Stimulated activated CD4-positive, alpha-beta T cell treated with anti-CD3 and anti-CD28 coated beads, TNF-alpha, amount 100 ng/mL, for 24 hours (primary cell): ENCODE measurements at places on chromosomes 3 and 15.

DNA sequence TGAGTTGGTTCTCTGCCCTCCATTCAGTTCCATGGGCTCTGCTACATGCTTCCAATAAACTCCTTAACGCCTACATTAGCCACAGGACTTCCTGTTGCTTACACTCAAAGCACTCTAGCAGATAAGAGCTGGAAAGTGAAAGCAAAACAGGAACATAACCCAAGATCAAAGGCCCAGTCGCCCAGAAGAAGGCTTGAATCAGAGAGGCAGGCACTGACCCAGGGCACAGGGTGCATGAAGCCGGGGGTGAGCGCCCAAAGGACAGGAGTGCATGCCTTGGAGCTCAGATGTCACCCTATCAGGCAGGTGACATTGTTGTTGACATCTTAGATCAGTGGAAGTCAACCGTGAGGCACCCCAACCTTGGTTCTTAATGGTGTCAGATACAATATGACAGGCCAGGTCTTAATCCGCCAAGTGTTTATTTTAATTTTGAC is 235.1 kb downstream of the UACA start:
- DNase-seq, result no peak

DNA sequence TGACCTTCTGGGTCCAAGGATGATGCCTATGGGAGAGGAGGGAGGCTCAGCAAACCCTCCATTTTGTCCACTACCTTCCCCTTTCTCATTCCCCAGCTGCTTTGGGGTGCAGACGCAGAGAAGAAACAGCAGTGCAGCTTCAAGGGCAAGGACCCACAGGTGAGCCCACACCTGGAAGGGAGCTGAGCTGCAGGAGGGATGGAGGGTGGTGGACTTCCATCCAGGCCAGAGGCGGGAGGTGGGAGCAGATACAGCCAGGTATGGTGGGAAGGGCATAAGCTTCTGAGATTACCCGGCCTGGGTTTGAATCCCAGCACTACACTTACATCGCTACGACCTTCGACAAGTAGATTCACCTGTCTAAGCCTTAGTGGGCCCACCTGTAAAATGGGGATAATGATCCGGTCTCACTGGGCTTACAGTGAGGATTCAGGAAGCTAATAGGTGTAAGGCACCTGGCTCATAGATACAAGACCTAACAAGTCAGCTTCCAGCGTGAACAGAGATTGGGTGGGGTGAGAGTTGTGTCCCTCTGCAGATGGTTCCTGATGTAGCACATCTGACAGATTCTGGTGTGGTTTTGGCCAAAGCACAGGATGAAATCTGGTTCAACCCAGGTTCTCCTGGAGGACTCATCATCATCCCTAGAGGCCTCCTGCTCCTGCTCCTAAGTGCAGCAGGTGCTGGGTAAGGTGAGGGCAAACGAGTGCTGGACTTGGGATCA is 15.9 kb downstream of the CIB1 start:
- no peak for DNase-seq

GRCh38 chr3:71791634-71792033 is 6.7 kb upstream of the PROK2 start:
- DNase-seq, result no peak

DNA sequence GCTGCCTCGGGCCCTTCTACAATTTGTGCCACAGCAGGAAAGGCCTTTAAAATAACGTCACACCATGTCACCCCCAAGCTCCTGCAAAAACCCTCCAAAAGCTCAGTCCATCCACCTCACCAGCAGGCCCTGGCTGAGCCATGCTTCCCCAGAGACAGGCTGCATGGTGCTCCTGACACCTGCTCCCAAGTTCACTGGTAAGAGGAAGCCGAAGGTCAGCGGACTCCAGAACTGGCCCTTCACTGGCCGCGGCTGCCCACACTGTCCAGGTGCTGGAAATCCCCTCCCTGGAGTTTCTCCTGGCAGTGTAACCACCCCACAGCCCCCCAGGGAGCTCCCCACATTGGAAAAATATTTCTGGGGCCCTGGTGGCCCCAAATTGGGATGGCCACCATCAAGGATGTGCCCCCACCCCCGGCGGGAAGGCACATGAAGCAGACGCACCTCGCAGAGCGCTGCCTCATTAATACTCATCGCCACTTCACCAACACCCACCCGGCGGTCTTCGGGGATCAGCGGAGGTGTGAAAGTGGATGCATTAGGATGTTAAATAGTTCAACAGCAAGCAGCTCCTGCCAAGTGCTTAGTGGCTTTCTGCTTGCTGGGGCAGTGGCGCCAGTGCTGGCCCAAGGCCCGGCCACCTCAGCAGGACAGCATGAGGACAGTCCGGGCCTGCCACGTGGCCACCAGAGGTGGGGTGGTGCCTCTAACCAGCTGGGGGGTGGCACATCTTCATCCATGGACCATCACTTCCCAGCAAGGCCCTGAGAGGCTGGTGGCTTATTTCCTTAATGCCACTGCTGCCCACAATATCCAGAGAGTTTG is 146.1 kb upstream of the IQSEC1 start:
- DNase-seq, result no peak

GRCh38 chr3:25665315-25666280 is 891 bp upstream of the TOP2B start:
- DNase-seq, result no peak

DNA sequence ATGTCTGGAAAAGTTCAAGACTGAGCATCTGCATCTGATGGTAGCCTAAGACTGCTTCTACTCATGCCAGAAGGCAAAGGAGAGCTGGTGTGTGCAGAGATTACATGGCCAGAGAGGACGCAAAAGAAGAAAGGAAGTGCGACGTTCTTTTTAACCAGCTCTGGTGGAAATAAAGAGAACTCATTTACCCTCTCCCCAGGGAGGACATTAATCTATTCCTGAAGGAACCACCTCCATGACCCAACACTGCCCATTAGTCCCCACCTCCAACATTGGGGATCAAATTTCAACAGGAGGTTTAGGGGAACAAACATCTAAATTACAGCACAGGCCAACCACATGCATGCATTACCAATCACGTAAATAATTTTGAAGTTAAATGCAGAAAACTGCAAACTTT is 1.5 kb upstream of the NCK1 start:
- DNase-seq, result no peak

DNA sequence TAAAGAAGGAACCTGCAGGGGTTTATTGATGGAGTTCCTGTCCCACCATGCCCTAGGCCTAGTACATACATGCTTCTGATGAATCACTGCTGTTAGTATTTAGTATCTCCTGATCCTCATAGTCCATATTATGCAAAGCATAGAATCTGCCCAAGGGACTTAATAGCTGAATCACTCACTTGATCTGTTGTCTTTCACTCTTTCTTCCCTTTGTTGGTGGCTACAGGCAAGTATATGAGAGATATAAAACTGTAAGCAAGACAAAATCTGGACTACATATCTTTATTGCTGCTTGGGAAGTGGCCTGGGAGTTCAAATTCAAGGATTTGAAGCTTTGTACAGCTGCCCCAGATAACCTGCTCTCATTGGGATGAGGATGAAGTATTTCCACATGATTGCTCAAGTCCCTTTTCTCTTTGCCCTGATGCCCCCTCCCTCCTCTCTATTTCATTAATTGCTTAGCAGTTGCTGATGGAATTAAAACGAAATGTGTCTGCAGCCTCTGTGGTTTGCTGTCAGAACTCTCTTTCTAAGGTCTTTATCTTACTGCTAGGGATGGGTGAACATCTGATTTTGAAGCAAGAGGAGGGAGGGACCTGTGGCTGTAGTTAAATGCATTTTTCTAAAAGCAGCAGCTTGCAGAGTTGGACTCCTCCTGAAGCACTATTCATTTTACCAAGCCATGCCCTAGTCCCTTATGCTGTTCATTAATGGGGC is 114.1 kb downstream of the ZNF609 start:
- no peak for DNase-seq

DNA sequence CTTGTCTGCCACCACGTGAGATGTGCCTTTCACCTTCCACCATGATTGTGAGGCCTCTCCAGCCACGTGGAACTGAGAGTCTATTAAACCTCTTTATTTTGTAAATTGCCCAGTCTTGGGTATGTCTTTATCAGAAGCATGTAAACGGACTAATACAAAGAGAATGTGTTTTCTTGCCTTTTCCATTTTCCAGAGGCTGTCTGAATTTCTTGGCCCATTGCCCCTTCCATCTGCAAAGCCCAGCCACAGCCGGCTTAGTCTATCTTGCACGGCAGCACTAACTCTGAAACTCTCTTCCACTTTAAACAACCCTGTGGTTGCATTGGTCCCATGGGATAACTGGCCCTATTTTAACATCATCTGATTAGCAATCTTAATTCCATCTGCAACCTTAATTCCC is 215.3 kb downstream of the LRTM1 start:
- DNase-seq, result no peak

GRCh38 chr3:183180110-183180783 is 17.7 kb upstream of the LAMP3 start:
- no peak for DNase-seq

DNA sequence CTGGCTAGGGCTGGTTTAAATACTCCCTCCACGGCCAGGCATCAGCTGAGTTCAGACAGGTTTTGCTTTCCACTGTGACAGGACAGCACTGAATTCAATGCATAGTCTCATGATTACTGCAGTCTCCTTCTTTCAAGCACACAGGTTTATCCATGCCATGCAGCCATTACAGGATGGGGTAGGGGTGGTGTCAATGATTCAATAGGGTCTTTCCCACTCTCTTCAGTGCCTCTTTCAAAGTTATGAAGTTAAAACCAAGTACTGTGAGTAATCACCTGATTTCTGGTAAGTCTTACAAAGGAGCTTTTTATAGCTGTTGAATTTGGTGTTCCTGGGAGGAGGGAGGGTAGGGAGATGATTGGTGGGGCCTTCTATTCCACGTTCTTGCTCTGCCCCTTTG is 47.2 kb downstream of the TMEM212 start:
- no peak for DNase-seq

DNA sequence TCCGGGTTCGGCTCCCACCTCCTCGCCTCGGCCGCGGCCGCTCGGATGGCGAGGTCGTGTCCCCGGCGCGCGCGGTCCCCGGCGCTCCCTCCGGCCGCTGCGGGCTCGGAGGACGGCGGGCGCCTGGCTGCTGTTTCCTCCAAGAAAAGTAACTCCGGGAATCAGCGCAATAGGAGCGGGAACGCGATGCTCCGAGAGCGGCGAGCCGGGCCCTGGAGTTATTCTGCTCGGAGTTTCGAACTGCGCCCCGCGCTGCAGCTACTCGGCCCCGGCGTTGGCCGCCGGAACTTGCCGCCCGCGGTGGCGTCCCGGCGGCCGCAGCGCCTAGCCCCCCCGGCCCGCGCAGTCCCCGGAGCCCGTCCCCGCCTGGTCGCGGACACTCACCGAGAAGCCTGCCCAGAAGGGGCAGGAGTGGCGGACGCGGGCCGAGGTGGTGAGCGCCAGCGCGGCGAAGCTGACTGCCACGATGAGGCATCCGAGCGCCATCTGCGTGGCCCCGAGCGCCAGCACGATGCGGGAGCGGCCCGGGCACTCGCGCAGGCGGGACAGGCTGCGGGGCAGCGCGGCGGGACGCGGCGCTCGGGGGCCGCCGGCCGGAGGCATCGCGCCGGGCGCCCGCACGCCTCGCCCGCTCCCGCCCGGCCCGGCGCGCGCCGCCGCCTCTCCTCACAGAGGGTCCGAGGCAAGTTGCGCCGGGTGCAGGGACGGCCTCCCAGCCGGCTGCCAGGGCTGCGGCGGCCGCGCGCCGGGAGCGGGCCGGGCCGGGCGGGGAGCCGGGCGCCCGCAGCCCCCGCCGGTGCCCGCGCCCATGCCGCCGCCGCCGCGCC is 251.9 kb downstream of the TJP1 start:
- no peak for DNase-seq

GRCh38 chr3:125479091-125479490 is 40.9 kb downstream of the SNX4 start:
- DNase-seq, result no peak

- no peak for DNase-seq
These were observed 158.3 kb downstream of the FOXB1 start for GRCh38 chr15:60162251-60162967.

DNA sequence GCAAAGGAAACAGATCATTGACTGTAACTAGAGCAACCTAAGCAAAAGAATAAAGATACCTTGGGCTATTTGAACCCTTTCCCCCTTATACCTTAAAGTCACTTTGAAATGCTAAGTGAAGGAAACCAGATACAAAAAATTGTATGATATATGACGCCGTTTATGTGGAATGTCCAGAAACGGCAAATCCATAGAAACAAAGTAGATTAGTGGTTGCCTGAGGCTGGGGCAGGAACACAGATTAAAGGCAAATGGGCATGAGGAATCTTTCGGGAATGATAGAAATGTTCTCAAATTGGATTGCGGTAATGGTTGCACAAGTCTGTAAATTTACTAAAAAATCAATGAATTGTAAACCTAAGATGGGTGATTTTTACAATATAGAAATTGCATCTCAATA is 160.1 kb upstream of the CCDC54 start:
- DNase-seq, result no peak

DNA sequence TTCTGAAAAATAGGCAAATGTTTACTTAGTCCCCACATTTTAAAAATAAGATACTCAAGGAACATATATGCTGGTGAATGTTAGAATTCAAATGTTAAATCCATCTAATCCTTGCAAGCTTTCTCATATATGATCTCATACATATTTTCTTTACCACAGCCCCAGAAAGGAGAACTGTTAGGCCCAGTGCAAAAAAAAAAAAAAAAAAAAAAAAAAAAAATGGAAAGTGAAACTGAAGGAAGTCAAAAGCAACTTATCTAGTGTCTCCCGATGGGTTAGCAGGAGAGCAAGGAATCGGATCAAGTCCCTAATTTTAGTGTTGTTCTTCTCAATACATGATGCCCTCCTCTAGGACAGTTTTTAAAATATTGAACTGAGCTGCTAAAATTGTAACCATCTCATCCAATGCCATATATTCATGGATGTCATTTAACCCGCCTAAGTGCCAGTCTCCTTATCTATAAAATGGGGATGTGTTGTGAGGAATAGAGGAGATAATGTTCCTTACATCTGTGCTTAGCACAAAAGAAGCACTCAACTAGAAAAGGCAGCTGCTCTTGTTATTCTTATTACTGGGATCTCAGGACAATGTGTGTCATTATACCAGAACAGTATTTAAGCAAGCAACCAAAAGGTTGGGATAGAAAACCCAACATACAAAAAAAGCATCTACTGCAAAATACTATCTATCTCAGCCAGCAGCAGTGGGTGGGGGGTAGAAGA is 279.7 kb downstream of the MAGI1 start:
- DNase-seq, result no peak

GRCh38 chr3:127550468-127551157 is 39.9 kb downstream of the TPRA1 start:
- DNase-seq, result no peak

DNA sequence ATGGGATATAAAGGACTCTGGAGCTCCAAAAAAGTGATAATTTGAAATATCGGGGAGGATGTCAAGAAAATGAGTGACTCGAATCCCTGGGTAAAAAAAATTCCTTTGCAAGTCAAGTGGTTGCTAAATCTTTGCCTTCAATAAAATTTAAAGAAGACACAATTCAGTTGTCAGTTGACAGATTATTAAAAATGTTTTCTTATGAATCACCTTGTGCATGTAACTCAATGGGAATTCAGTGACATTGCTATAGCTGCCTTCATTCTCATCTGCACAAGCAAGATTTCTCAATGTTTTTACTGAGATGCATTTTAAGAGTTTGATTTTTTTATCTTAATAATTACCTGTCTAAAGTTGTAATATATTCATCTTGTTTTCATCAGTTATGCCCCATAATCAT is 264.0 kb upstream of the IL12A start:
- DNase-seq, result no peak

GRCh38 chr15:66722757-66723540 is 20.9 kb downstream of the SMAD6 start:
- no peak for DNase-seq
